Activated T-cell treated with anti-CD3 and anti-CD28 coated beads for 48 hours (primary cell): ENCODE measurements at places on chromosomes 5 and 9.

GRCh38 chr5:14594378-14595074, 12.9 kb downstream of the OTULINL start:
- no peak for DNase-seq

- no peak for DNase-seq
These were observed 622 bp upstream of the RGS14 start for GRCh38 chr5:177357146-177357458.

GRCh38 chr9:89449261-89449671, 48.6 kb downstream of the SEMA4D start:
- no peak for DNase-seq

- DNase-seq, result no peak
These were observed 179.7 kb upstream of the ISL1 start for GRCh38 chr5:51203598-51203997.

DNA sequence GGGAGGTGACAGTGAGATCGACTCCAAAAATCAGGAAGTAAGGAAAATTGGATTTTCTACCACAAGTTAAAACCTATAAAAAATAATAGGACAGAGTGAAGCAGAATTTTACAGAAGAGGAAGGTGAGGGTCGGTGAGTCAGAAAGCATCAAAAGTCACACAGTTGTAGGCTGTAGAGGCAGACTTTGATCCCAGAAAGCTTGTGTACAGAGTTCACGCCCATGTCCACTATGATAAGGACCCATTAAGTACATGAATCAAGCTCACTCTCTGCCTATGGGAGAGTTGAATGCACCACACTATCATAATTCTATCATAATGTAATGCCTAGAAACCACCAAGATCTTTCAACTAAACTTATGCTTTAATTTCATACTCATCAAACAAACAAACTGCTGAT, 291.2 kb downstream of the PRELID2 start:
- no peak for DNase-seq

DNA sequence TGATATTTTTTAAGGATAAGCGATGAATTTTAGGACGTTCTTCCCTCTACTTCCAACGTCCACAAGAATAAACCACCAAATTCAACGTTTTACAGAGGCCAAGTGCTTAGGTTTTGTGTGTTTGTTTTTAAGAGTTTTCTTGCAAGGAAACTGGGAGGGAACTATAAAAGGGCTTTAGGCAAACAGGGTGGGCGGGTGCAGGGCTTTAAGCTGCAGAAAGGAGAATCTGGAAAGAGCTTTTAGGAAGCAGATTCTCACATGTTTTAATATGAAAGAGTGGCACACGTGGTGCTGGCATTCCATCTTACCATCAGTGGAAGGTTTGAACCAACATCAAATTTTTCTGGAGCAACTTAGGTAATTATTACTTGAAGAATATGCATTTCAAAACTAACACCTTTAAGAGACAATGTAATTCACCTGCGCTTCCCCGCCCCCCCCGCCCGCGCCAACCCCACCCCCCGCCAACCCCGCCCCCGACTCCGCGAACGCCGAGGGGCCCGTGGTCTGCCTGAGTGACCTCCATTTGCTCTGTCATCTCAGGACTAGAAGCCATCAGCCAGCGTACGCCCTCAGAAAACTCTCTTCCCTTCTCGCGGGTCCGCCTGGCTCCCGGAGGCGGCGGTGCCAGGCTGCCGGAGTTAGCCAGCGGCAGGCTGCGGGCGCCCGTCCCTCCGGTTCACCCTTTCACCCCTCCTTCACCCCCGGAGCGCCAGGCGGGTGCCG, 911 bp upstream of the PIK3R1 start:
- no peak for DNase-seq

GRCh38 chr9:38697776-38698300, 22.1 kb downstream of the FAM240B start:
- no peak for DNase-seq

DNA sequence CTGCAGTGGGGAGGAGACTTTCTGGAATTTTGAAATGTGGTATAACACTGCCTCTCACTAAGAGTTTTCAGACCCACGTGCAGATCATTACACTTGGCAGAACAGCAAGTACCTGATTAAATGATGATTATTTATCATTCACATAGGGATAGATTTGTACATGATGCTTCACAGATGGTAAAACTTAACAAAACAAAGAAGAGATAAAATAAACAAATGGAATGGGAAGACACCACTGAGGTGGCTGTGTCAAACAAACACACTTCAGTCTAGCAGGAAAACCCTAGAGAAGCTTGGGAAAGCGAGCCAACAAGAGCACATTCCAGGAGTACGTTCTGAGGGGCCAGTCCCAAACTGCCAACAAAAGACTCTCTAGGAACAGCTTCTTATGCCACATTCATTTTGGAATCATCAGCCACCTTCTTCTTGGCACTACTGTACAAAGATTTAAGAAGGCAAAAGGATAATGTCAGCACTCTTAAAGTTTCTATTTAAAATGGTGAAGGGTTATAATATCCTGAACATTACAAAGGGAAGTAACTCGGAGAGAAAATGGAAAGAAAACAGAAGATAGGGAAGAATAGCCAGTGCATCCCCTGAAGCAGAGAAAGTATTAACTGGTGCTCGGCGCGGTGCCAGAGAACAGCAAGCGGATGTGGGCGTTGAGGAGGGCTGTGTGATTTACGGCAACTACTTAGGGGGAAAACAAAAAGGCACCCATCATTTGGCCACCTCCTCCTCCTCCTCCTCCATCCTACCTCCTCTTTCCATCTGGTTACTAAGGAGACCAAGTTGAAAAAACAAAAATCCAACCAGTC, 1.6 kb downstream of the MED27 start:
- peak; percentile 14 for DNase-seq

GRCh38 chr5:149094996-149095395, 32.1 kb upstream of the SH3TC2 start:
- DNase-seq, result no peak

GRCh38 chr9:13100914-13101572, 178.4 kb downstream of the MPDZ start:
- DNase-seq, result no peak

GRCh38 chr9:109051733-109052132, 38.4 kb upstream of the CTNNAL1 start:
- DNase-seq, result no peak

- DNase-seq, result no peak
These were observed 184.5 kb downstream of the GNAQ start for GRCh38 chr9:77847059-77847499.

DNA sequence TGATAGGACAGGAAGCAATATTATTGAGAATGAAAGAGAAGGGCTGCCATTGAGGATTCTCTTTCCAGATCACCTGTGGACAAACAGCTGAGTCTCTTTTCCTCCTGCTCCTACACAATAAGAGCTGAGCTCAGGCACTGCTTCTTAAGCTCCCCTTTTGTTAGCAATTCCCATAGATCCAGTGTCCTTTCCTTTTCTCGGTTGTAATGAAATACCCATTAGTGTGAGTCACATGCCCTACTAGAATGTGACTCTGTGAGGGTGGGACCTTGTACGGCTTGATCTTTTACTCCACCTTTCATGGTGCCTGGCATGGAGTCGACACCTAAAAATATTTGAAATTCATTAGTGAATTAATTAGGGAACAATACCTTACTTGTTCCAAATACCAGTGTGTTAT, 269.2 kb downstream of the NR3C1 start:
- no peak for DNase-seq

- DNase-seq, result no peak
These were observed 33.0 kb downstream of the IRF1 start for GRCh38 chr5:132457371-132458225.

GRCh38 chr5:78182838-78183237, 111.7 kb downstream of the AP3B1 start:
- peak; percentile 0 for DNase-seq

DNA sequence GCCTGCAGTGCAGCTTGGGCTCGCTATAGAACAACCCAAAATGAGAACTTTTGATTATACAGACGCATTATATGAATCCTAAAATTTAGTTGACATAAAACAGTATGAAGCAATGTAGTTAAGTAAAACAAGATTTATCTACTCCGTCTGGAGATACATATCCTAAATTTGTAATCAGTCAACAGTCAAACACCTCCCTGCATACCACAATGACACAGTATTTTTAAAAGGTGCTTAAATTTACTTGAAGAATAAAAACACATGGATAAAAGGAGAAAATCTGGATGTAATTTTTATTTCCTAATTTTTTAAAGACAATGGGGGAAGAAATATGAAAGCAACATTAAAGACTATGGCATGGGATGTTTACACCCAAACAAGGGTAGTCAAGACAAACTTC, 70.8 kb downstream of the PTBP3 start:
- no peak for DNase-seq

GRCh38 chr5:77590347-77590746, 48.2 kb downstream of the OTP start:
- no peak for DNase-seq
